ENCODE measurements at places on chromosomes 13 and 19. TPM values are rescaled to one million over a fixed set of nuclear protein-coding genes. Genes with fewer than 3 reads are reported as not detected.
A peak's percentile ranks its signal among the peaks of the same experiment; 100 is the strongest.

DNA sequence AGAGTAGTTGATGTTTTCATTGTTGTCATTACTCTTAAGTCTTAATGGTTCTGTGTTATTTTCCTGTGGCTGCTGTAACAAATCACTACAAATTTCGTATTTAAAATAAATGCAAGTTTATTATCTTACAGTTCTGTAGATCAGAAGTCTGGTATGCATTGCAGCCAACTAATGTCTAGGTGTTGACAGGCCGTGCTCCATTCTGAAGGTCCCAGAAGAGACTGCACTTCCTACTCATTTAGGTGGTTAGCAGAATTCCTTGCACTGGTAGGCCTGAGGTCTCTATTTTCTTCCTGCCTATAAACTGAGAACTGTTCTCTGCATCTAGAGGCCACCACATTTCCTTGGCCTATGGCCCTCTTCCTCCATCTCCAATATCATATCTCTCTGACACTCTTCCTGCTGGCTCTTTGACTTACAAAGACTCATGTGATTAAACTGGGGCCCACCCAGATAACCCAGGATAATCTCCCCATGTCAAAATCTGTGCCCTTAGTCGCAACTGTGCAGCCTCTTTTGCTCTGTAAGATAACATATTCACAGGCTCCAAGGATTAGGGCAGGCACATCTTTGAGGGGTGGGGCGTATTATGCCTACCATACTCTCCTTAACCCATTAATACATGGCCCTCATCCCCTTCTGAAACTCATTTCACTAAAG, 468.4 kb downstream of the FOXO1 start:
- H3K36me3 ChIP-seq = peaks cover 7% of the 10 kb centered on the region
- H3K27me3 ChIP-seq = no peaks in the 10 kb centered on the region
- no peak overlapping the region for H3K27ac ChIP-seq
- no peak overlapping the region for H3K4me3 ChIP-seq

DNA sequence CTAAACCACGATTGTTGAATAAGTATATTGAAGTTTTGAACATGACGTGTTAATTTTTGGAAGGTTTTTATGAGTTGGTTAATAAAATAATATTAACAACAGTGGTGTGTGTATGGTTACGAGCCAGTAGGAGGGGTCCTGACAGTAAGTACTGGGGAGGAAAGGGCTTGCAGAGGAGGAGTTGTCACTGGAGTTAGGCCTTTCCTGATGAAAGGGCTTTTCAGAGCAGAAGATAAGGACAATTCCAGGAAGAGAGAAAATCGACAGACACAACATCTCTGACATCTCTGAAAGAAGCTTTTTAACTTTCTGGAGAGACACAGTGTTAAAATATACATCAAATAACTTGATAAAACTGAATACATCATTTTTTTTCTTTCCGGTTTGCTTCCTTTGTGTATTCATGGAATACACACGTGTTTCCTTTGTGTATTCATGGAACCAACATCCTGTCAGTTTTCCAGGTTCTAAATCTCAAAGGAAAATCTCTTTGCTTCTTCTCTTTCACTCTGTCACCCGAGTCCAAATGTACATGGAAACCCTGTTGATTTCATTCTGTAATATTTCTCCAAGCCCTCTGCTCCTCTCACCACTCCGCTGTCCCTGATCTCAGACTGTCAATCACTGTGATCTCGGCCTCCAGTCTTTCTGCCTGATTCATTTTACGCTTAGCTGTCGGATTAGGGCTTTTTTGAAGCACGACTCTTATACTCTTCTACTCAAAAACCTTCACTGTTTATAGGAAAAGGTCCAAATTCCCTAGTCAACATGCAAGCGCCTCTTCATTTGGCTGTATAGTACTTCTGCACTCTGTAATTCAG, 374.4 kb downstream of the DLEU7 start:
- no peak overlapping the region for H3K27ac ChIP-seq
- H3K4me1 ChIP-seq = no peaks in the 10 kb centered on the region
- no peak overlapping the region for H3K4me3 ChIP-seq

DNA sequence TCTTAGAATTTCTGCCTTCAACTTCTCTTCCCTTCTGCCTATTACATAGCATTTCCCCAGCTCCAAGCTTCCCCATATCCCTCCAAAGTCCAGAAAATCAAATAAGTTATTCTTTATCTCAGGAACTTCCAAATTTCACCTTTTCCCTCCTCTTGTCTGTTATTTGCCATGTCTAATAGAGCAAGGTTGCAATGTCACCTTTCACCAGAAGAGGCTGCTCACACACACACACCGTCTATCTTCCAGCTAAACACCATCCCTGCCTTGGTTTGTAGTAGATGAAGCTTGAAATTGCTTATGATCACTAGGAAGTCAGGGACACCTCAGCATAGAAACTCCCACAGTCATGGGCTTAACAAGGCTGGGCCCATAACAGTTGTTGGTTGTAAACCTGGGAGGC, 48.4 kb downstream of the ZNRF4 start:
- DNase-seq = no peak
- no peaks in the 10 kb centered on the region for H3K36me3 ChIP-seq
- no peaks in the 10 kb centered on the region for H3K4me1 ChIP-seq
- H3K27me3 ChIP-seq = no peaks in the 10 kb centered on the region

DNA sequence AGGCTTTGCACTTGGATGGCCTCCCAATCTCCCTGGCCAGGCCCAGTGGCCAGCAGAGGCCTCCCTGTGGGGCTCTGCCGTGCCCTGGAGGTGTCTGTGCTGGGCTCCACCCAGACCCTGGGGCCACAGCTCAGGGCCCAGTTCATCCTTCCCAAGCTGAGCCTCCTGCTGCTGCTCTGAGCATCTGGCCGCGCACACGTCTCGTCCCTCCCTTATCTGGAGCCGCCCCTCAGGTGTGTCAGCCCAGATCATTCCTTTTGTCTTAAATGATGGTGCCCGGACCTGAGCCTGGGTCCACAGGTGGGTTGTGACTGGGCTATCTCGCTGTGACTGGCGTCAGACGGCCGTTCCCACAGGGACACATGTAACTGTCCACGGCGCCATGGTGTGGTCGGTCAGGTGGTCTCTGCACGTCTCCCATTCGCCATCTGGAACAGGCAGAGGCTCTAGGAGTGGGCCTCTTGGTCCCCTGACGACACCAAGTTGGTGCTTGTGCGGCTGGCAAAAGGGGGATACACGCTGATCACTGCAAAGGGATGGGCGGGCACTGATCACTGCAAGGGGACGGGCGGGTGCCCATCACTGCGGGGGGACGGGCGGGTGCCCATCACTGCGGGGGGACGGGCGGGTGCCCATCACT, 14.3 kb upstream of the ZNF554 start:
- H3K27ac ChIP-seq = no peak overlapping the region
- no peaks in the 10 kb centered on the region for H3K4me1 ChIP-seq
- no peaks in the 10 kb centered on the region for H3K27me3 ChIP-seq
- no peak for DNase-seq
- peaks cover 45% of the 10 kb centered on the region for H3K36me3 ChIP-seq

DNA sequence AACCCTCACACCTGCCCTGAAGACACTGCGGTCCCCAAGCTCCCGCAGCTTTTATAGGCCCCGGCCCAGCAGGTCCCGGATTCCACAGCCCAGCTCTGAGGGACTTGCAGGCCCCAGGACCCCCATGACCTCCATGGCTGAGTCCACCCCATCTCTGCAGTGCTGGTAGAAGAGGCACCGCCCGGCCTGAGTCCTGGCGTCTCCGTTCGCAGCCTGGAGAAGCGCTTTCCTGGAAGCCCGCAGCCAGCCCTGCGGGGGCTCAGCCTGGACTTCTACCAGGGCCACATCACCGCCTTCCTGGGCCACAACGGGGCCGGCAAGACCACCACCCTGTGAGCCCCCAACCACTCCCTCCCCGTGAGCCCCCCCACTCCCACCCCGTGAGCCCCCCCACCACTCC, 9.2 kb downstream of the ABCA7 start:
- no peak for DNase-seq
- no peaks in the 10 kb centered on the region for H3K27me3 ChIP-seq
- no peak overlapping the region for H3K4me3 ChIP-seq
- H3K4me1 ChIP-seq = no peaks in the 10 kb centered on the region
- no peaks in the 10 kb centered on the region for H3K36me3 ChIP-seq

- no peak overlapping the region for H3K4me3 ChIP-seq
- no peaks in the 10 kb centered on the region for H3K36me3 ChIP-seq
- no peaks in the 10 kb centered on the region for H3K4me1 ChIP-seq
- H3K27me3 ChIP-seq = no peaks in the 10 kb centered on the region
- no peak for DNase-seq
- H3K27ac ChIP-seq = no peak overlapping the region
Observed at GRCh38 chr13:54627646-54628372, 1599.2 kb downstream of the OLFM4 start.

DNA sequence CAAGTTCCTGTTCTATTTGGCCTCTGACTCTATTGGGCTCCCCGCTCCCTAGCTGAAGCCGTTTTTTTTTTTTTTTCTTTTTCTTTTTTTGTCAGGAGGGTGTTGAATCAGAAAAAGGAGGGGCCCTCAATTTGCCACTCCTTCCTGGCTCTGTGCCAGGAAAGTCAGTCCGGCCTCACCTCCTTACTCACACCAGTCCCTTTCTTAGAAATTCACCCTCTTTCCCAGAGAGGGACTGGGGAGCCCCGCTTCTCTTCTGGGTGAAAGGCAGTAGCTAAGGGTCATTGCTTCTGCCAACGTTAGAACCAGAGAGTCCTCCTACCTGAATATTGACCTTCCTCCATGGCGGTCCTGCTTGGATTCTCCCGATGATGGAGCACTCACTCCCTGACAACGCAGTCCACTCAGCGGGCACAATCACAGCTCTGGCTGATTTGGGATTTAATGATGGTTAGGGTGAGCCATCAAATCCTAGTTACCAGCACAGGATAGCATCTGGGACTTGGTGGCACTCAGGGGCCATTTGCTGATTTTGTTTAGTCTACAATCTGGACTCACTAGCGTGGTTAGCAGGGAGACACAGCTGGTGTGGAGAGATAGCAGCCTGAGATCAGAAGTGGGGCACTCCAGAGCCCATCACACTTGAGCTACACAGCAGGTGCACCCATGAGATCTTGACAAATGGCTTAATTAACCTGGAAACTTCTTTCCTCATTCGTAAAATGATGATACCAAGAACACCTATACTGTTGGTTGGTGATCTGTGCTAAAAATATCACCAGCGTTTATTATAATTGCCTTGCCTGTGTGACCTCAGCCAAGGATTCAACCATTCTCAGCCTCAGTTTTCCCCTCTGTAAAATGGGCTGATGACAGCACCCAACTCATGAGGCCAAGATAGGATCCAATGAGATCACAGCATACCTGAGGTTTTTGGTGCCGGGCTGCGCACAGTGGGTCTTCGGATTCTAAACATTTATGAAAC, 2.2 kb downstream of the FCER2 start:
- H3K27ac ChIP-seq = no peak overlapping the region
- peaks cover 63% of the 10 kb centered on the region for H3K27me3 ChIP-seq
- DNase-seq = peak; percentile 21
- H3K4me1 ChIP-seq = peaks cover 10% of the 10 kb centered on the region
- H3K36me3 ChIP-seq = peaks cover 6% of the 10 kb centered on the region
- H3K4me3 ChIP-seq = no peak overlapping the region

DNA sequence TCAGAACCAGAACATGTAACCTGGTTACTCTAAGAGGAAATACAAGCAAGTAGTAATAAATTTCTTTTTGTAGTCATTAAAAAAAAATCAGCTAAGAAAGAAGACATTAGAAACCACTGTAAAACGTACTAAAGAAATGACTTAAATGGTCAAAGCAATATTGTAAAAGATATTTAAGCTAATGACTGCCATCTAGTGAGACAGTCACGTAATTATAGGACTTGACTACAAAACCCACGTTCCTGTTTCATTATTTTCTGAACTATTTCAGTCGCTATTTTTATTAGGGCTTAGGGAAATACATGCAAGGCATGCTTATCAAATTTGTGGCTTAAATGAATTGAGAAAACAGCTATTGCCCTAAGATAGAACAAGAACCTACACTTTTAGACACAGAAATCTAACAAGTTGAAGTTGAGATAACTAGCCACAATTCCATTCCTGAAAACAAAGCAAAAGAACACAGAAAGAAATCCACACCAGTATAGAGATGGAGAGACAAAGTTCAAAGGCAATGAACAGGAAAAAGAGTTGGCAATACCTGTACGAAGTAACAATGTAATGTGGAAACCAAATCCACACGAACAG, 17.9 kb downstream of the ALG5 start:
- H3K27ac ChIP-seq = no peak overlapping the region
- H3K36me3 ChIP-seq = peaks cover 74% of the 10 kb centered on the region
- no peak overlapping the region for H3K4me3 ChIP-seq
- no peaks in the 10 kb centered on the region for H3K27me3 ChIP-seq
- H3K4me1 ChIP-seq = no peaks in the 10 kb centered on the region

GRCh38 chr13:56338421-56338820, 802.3 kb upstream of the PRR20A start:
- no peaks in the 10 kb centered on the region for H3K36me3 ChIP-seq
- H3K4me3 ChIP-seq = no peak overlapping the region
- H3K27me3 ChIP-seq = no peaks in the 10 kb centered on the region
- no peak for DNase-seq

- no peak overlapping the region for H3K27ac ChIP-seq
- no peaks in the 10 kb centered on the region for H3K36me3 ChIP-seq
- H3K4me3 ChIP-seq = no peak overlapping the region
- H3K27me3 ChIP-seq = no peaks in the 10 kb centered on the region
- no peak for DNase-seq
Observed at GRCh38 chr19:42846597-42846996, 32.9 kb downstream of the PSG1 start.

DNA sequence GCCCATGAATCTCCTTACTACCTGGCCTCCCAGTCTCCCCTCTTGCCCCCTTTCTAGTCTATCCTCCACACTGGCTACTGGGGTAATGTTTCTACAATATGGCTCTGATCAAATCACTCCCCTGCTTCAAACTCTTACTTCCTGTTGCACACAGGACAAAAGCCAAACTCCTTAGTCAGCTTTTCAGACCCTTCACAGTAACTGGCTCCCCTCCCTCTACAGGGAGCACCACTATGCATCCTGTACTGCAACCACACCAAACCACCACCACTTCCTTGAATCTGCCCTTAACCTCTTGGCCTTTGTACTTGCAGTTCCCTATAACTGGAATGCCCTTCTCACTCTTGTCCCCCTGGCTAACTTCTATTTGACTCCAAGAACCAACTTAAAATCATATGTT, 32.2 kb downstream of the DEDD2 start:
- H3K27ac ChIP-seq = no peak overlapping the region
- H3K27me3 ChIP-seq = peaks cover 12% of the 10 kb centered on the region
- H3K36me3 ChIP-seq = no peaks in the 10 kb centered on the region
- peaks cover 21% of the 10 kb centered on the region for H3K4me1 ChIP-seq
- DNase-seq = no peak
- no peak overlapping the region for H3K4me3 ChIP-seq

The EEF1AKMT1 gene
- 16.5 TPM for total RNA-seq

The HMGB1 gene
- total RNA-seq = 307 TPM

The CYP4F3 gene
- total RNA-seq = 0.42 TPM

The MEIS3 gene
- total RNA-seq = 11.2 TPM

The TRIM13 gene
- total RNA-seq = 17.5 TPM

The KCTD12 gene
- 15.6 TPM for total RNA-seq

The HRC gene
- total RNA-seq = not detected

The RFPL4AL1 gene
- not detected for total RNA-seq

The EFNB2 gene
- total RNA-seq = 45.7 TPM

Measured in MCF 10A (cell line).